ENCODE measurements at places on chromosomes 1 and 21.

DNA sequence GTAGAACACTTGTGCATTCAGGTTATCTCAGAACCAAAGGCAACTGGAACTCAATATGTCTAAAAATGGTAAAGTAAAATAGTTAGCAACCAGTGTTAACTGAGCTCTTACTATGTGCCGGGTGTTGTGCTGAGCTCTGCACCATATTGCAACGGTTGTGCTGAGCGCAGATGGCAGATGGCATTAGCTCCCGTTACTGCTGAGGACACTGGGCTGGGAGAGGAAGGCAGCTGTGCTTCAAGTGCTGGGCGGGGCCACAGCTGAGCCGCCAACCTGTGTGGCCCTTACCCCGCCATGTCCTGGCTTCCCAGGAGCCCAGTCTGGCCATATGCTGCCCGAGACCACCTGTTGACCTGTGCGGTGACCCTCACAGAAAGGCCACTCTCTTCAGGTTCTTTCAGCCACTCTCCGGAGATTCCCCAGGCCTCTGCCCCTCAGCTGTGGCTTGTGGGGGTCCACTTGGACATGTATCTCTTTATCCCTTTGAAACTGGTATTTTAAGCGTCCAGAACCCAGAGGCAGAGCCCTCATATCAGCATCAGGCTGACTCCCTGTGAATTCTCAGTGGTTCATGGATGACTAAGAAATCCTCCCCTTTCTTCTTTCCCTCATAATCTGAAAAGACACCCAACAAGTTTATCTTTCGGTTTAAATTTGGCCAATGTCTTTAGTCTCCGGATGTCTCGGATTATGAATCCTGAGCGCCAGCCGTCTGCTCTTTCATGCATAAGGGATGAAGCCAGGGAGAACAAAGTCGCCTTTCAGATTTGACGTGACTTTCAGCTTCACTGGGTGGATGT, 26.4 kb downstream of the LDLRAP1 start:
- no peak for DNase-seq

DNA sequence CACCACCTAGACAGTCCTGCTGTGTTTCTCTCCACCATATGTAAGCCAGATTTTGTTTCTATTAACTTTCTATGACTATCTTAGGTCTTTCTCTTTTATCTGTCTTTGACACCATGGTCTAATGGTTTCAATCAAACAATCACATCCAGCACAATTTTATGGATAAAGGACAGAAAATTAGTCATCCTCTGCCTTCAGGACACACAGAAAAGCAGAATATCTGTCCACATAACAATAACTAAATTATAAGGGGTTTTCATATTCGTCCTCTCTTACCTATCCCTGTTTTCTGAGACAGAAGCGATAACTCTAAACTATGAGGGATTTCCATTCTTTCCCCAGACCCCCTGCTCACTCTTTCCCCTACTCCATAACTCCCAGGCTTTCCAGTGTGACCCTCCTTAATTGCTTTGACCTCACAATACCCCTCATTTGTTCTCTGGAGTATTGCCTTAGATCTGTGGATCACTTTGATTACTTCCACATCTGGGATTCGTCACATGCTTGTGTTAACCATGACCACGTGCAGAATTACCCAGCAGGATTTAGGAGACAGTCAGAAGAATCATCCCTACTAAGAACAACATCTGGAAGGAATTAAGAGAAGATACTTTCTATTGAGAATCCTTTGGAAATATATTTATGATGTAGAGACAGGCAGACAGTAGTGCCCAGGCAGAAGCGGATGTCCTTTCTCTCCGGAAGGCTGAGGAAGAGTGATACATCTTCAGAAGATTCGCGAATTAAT, 108.2 kb upstream of the GREM2 start:
- DNase-seq = no peak

DNA sequence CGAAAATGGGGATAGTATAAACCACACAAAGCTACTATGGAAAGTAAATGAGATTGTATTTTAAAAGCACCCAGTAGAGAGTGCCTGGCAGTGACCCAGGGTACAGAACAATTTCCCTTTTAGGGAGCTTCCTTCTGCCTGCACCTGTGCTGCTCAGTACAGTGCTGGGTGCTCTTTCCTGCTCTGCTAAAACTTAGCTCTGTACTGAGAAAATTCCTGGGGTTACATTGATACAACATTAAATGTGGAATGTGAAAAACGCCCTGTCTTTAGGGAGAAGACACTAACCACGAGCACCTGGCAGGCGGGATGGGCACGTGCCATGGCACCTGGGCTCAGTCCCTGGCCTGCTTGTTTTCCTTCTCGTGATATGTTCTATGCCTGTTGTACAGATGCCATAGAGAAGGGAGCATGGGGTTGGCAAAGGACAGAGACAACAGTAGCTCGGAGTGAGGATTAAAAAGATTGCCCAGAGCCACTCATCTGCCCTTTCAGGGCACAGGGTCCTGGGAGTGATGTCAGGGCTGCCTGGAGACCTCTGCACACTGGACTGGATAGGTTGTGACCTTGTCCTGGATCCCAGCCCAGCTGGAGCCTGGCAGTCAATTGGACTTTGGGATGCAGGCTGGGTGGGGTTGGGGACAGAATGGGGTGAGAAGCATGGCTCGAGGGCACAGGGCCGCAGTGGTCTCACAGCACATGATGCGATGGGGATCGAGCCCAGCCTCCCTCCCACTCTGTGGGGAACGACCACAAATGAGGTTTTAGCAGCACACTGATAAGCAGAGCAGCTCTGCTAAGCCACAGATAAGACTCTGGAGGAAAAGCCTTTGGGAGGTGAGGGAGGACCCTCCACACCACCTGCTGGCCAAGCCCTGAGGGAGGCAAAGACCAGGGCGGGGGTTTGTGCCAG, 4.2 kb downstream of the SPATA46 start:
- no peak for DNase-seq

DNA sequence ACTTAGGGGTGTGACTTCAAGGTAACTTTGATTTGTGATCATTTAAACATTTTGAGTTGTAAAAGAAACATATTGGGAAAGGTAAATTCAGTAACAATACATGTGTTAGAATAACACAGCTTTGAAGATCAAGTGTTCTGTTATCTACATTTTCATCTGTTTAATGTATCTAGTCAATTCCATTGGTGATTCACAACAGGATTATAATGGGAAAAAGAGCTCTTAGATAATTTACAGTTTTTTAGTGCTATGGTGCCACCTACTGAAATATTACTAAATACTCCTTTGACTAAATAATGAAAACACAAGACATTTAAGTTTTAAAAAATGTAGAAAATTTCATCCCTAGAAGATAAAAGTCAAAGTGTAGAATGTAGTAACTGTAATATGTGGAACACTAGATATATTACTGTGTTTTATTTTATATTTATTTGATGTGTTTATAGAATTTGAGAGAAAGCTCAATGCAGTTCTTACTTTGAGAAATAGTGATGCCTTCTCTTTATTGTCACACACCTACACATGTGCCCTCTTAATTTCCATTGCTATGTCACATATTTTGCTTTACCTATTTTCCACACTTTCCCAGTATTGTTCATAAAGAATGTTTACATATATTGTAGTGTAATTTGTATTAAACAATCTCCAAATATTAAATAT, 47.4 kb downstream of the PTPRC start:
- peak; percentile 53 for DNase-seq

GRCh38 chr1:87115317-87115890, 201.0 kb downstream of the HS2ST1 start:
- no peak for DNase-seq

- DNase-seq = no peak
Observed at GRCh38 chr1:15027515-15027986, 126.0 kb upstream of the TMEM51 start.
